ENCODE measurements at places on chromosomes 11 and 22.

DNA sequence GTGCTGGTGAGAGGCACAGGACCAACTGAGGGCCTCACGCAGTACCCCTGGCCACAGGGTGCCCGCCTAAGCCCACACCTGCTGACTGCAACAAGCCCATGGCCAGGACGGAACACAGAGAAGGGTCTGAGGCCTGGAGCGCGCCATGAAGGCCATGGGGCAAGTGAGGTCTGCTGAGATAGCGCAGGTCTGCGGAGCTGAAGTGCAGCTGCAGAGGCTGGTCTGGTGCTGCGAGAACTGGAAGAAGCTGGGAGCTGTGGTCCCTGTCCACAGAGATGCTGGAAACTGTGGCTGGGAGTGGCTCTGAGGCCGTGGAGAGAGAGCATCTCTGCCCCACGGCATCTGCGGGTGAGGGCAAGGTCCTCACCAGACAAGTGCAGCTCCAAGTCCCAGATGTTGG lies 8.3 kb downstream of the GALR3 start:
- no peak for DNase-seq

DNA sequence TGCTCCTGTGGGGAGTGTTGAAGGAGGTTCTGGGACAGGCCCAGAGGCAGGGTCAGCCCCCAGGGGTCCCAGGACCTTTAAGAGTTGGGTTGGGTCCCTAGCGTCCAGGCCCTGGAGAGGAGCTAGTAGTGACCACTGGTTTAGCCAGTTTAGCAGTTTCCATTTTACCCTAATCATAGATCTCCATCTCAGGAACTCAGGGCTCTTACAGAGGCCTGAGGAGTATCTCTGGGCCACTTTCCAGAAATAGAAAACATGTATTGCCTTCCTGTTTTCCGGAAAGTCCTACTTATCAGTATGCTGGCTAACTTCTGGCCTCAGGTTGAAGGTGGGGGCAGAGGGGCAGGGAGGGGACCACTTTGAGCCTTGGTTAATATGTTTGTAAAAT lies 13.5 kb downstream of the NCF4 start:
- no peak for DNase-seq

DNA sequence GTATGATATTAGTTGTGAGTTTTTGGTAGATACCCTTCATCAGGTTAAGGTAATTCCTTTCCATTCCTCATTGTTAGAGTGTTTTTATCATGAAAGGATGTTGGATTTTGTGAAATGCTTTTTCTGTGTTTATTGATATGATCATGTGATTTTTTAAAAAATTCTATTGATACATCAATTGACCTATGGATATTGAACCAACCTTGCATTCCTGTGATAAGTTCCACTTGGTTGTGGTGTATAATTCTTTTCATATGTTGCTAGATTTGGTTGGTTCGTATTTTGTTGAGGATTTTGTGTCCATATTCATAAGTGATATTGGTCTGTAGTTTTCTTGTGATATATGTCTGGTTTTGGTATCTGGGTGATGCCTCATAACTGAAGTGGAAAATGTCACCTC lies 6.7 kb downstream of the ANKRD13D start:
- peak; percentile 50 for DNase-seq

GRCh38 chr11:130418756-130419155 lies 9.7 kb downstream of the ADAMTS8 start:
- no peak for DNase-seq

GRCh38 chr11:63155794-63156193 lies 11.8 kb upstream of the SLC22A24 start:
- DNase-seq, result no peak

- DNase-seq, result no peak
These were observed 63.9 kb upstream of the PICALM start for GRCh38 chr11:86132667-86133249.

- DNase-seq, result no peak
These were observed 38.2 kb downstream of the CSRP3 start for GRCh38 chr11:19163617-19164016.

GRCh38 chr11:8871171-8871775 lies 39.7 kb upstream of the AKIP1 start:
- peak; percentile 95 for DNase-seq

- no peak for DNase-seq
These were observed 84.7 kb downstream of the CDKN1C start for GRCh38 chr11:2800655-2801531.

DNA sequence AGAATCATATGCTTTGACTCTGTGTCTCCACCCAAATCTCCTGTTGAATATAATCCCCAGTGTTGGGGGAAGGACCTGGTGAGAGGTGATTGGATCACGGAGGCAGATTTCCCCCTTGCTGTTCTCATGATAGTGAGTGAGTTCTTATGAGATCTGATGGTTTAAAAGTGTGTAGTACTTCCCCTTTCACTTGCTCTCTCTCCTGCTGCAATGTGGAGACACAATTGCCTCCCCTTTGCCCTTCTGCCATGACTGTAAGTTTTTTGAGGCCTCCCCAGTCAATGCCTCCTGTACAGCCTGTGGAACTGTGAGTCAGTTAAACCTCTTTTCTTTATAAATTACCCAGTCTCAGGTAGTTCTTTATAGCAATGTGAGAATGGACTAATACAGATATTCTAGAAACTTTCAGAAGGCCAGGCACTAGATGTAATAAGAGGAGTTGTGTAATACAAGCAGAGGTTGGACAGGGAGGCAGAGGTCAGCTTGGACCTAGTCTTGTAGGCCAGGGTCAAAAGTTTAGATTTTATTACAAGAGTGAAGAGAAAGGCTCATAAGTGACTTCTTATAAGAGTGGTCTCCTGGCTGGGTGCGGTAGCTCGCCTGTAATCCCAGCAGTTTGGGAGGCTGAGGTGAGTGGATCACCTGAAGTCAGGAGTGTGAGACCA lies 9.3 kb upstream of the SERPING1 start:
- no peak for DNase-seq

- DNase-seq, result no peak
These were observed 5.6 kb upstream of the LDLRAD3 start for GRCh38 chr11:35938231-35938630.

DNA sequence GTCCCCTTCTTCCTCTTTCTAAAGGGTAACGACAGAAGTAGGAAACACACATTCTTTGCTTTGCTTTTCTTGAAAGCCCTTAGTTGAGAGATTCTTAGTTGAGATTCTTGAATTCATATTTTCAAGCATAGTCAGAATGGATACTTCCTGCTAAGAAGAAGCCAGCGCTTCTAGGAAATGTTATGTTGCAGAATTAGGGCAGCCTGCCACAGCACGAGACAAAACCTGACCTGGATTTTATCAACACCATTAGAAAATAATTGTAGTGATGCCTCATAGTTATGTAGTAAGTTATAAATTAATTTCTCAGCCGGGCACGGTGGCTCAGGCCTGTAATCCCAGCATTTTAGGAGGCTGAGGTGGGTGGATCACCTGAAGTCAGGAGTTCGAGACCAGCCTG lies 37.9 kb upstream of the NUP160 start:
- no peak for DNase-seq

GRCh38 chr11:5486421-5486820 lies 2.1 kb upstream of the OR52D1 start:
- DNase-seq, result no peak

- peak; percentile 80 for DNase-seq
These were observed 12.6 kb upstream of the NECTIN1 start for GRCh38 chr11:119741369-119742262.

DNA sequence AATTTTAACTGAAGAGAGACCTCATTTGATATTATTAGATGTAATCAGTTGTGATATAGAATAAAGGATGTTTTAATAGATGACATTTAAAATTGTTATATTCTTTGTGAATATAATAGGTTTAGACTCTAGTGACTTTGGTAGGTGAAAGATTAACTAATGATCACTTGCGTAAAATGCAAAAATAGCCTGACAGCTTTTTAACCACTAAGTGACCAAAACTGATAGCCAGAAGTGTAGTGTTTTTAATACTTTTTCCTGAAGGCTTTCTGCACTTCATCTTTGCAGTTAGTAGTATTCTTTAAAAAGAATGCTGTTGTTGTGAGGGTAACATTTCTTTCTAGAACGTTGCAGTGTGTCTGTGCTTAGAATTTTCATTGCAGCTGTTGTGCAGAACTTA lies 5.1 kb downstream of the CAPRIN1 start:
- DNase-seq, result no peak

- no peak for DNase-seq
These were observed 6.0 kb downstream of the PDXP start for GRCh38 chr22:37664249-37665101.

All from eye (tissue), 1 donor.